ENCODE measurements at places on chromosomes 3 and 15. TPM values are rescaled to one million over a fixed set of nuclear protein-coding genes. Genes with fewer than 3 reads are reported as not detected.

The OXTR gene
- total RNA-seq = 0.68 TPM

The GRAMD1C gene
- total RNA-seq = 1.0 TPM

The CHRD gene
- total RNA-seq = not detected

The MITF gene
- total RNA-seq = 2.1 TPM

The AP3B2 gene
- total RNA-seq = under 0.01 TPM

The TUSC7 gene
- not detected for total RNA-seq

The EXD1 gene
- 0.21 TPM for total RNA-seq

The CAMKV gene
- total RNA-seq = not detected

The P2RY12 gene
- not detected for total RNA-seq

The ZMYND10 gene
- 0.21 TPM for total RNA-seq

The CRABP1 gene
- not detected for total RNA-seq

The STOML1 gene
- total RNA-seq = 12.0 TPM

The GABRR3 gene
- not detected for total RNA-seq

The FBXO45 gene
- total RNA-seq = 47.2 TPM

The CPLX3 gene
- not detected for total RNA-seq

The ZDHHC19 gene
- total RNA-seq = not detected

The SNAP23 gene
- total RNA-seq = 62.5 TPM

The TIMP4 gene
- total RNA-seq = 1.4 TPM

The GDPGP1 gene
- total RNA-seq = 4.1 TPM

The TBC1D2B gene
- total RNA-seq = 43.2 TPM

The CP gene
- not detected for total RNA-seq

The POPDC2 gene
- 0.34 TPM for total RNA-seq

The MKRN3 gene
- 3.4 TPM for total RNA-seq

The DNAH12 gene
- under 0.01 TPM for total RNA-seq

The SOX14 gene
- total RNA-seq = not detected

The ADCY5 gene
- not detected for total RNA-seq

The CYP8B1 gene
- not detected for total RNA-seq

The EFHB gene
- total RNA-seq = under 0.01 TPM

The THRB gene
- total RNA-seq = 14.2 TPM

The MOBP gene
- not detected for total RNA-seq

The STRC gene
- total RNA-seq = 0.71 TPM

The KNL1 gene
- total RNA-seq = 0.36 TPM

The LAMB2 gene
- total RNA-seq = 834 TPM

The EPB42 gene
- not detected for total RNA-seq

The LRRK1 gene
- total RNA-seq = 4.8 TPM

The CRYGS gene
- 1.2 TPM for total RNA-seq

The PYGO1 gene
- 2.8 TPM for total RNA-seq

The THBS1 gene
- total RNA-seq = 276 TPM

The ZCWPW2 gene
- 0.78 TPM for total RNA-seq

The PARP6 gene
- 24.3 TPM for total RNA-seq

The CTDSPL gene
- 76.8 TPM for total RNA-seq

The TBC1D5 gene
- total RNA-seq = 131 TPM

The PPP4R2 gene
- 156 TPM for total RNA-seq

The MUC13 gene
- not detected for total RNA-seq

The SNX22 gene
- total RNA-seq = under 0.01 TPM

The DOCK3 gene
- under 0.01 TPM for total RNA-seq

The ZNF80 gene
- total RNA-seq = not detected

The CKMT1B gene
- total RNA-seq = 69.5 TPM

The ZNF148 gene
- total RNA-seq = 36.0 TPM

The ARL6 gene
- total RNA-seq = 3.4 TPM

The COMMD2 gene
- total RNA-seq = 29.7 TPM

The TMEM39A gene
- 67.0 TPM for total RNA-seq

The HIGD2B gene
- not detected for total RNA-seq

The IGSF11 gene
- total RNA-seq = 0.21 TPM

The WWTR1 gene
- 21.6 TPM for total RNA-seq

Measured in nasal cavity respiratory epithelium epithelial cell of viscerocranial mucosa (primary cell).